ENCODE measurements at places on chromosomes 13 and 19. TPM values are rescaled to one million over a fixed set of nuclear protein-coding genes. Genes with fewer than 3 reads are reported as not detected.
A peak's percentile ranks its signal among the peaks of the same experiment; 100 is the strongest.

- no peak overlapping the region for H3K4me3 ChIP-seq
- H3K36me3 ChIP-seq: no peaks in the 10 kb centered on the region
- no peak for DNase-seq
- no peaks in the 10 kb centered on the region for H3K27me3 ChIP-seq
Measured at GRCh38 chr13:24574847-24575246, 62.3 kb upstream of the PARP4 start.

Gene SHFL
- total RNA-seq: 28.7 TPM

GRCh38 chr19:35703343-35703742, 1.0 kb upstream of the ZBTB32 start:
- H3K27ac ChIP-seq: no peak overlapping the region
- H3K27me3 ChIP-seq: peaks cover 3% of the 10 kb centered on the region
- H3K4me3 ChIP-seq: no peak overlapping the region
- no peak for DNase-seq
- no peaks in the 10 kb centered on the region for H3K36me3 ChIP-seq
- H3K4me1 ChIP-seq: peaks cover 3% of the 10 kb centered on the region

GRCh38 chr13:80140685-80141084, 200.2 kb downstream of the SPRY2 start:
- no peaks in the 10 kb centered on the region for H3K4me1 ChIP-seq
- H3K27me3 ChIP-seq: no peaks in the 10 kb centered on the region
- no peak overlapping the region for H3K4me3 ChIP-seq
- H3K27ac ChIP-seq: no peak overlapping the region
- DNase-seq: no peak

Gene HMGB1
- 394 TPM for total RNA-seq

DNA sequence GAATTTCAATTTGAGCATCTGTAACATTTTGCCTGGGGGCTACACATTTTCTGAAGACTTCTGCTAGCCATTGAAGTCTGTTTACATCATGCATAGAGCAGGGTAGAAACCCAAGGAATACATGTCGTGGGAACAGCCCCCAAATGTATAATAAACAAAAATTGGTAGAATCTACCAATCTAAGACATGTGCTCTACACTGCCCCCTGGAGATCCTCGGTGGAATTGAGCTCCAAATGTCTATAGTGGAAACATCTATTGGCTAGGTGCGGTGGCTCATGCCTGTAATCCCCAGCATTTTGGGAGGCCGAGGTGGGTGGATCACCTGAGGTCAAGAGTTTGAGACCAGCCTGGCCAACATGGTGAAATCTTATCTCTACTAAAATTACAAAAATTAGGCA, 57.3 kb downstream of the MBD3L2B start:
- DNase-seq: no peak
- no peak overlapping the region for H3K4me3 ChIP-seq
- no peaks in the 10 kb centered on the region for H3K4me1 ChIP-seq
- H3K36me3 ChIP-seq: no peaks in the 10 kb centered on the region

DNA sequence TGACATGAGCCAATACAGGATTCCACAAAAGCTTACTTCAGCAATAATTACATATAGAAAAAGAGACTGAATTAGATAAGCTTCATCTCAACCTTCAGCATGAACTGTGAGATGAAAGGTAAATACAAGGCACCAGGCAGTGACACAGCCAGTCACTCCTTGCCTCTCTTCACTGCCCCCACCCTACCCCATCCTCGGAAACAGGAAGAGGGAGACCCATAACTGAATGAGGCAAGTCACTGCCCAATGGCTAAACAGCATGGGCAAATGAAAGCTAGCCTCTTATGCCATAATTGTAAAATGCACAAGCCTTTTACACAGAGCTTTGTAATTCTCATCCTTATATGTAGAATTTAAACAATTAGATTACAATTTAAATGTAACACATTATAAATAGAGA, 1.7 kb downstream of the ZNF160 start:
- H3K27ac ChIP-seq: peak overlapping the region; percentile 99
- DNase-seq: peak; percentile 64
- no peaks in the 10 kb centered on the region for H3K36me3 ChIP-seq

Gene ZNF492
- not detected for total RNA-seq

DNA sequence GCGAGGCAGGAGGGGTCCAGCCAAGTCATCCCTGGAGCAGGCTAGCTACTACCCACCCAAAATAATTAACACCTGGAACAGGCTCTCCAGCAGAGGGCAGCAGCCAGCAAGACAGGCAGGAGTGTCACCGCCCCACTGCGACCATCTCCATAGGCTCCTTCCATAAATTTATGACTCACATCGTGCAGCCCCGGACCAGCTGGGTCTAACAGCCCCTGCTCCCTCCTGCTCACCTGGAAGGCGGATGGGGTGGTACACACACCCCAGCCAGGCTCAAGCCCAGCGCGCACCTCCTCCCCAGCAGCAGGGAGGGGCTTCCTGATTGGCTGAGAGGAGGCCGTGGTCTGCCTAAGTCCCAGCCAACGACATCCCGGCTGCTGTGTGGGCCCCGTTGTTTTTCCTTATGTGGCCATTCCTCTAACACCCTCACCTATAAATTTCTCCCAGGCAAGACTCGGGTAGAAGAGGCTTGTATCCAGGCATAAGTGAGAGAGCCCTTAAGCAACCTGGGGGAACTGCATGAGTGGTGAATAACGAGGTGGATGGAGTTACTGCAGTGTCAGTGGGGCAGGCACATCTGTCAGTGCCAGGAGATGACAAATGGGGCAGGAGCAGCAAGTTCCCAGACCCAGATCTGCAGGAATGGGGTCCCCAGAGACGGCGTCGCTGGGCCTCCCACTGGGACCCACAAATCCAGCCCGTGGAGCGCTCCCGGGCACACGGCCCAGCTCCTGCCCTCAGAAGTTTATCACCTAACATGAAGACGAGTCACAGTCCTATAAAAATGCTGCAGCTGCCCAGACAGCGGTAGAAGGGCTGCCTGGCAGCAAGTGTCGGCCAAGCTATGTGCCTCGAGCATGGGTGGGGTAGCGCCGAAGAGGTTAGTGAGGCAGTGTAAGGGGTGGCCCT, 43.1 kb downstream of the CEBPG start:
- H3K4me1 ChIP-seq: no peaks in the 10 kb centered on the region
- no peaks in the 10 kb centered on the region for H3K36me3 ChIP-seq
- DNase-seq: peak; percentile 84

Gene HSH2D
- total RNA-seq: 4.0 TPM

Gene MIER2
- total RNA-seq: 8.4 TPM

Gene FAM216B
- total RNA-seq: 0.80 TPM

Gene LYL1
- total RNA-seq: 0.47 TPM

Gene FBXO27
- 15.2 TPM for total RNA-seq

GRCh38 chr19:45250832-45251451, at the start of gene MARK4:
TSS of gene MARK4 (plus strand) at chr19:45251271. CDS start at chr19:45251589, 318 bp downstream.
- no peaks in the 10 kb centered on the region for H3K36me3 ChIP-seq
- H3K4me1 ChIP-seq: peaks cover 8% of the 10 kb centered on the region
- peak within 1 kb of the TSS; percentile 78 for H3K27ac ChIP-seq
- H3K27me3 ChIP-seq: no peaks in the 10 kb centered on the region
- H3K4me3 ChIP-seq: peak within 1 kb of the TSS; percentile 96

Gene LIPE
- 6.4 TPM for total RNA-seq

- no peaks in the 10 kb centered on the region for H3K36me3 ChIP-seq
- no peaks in the 10 kb centered on the region for H3K27me3 ChIP-seq
- H3K4me3 ChIP-seq: no peak overlapping the region
- no peaks in the 10 kb centered on the region for H3K4me1 ChIP-seq
- no peak overlapping the region for H3K27ac ChIP-seq
- DNase-seq: no peak
Measured at GRCh38 chr19:47854459-47854858, 4.6 kb upstream of the TPRX2 start.

DNA sequence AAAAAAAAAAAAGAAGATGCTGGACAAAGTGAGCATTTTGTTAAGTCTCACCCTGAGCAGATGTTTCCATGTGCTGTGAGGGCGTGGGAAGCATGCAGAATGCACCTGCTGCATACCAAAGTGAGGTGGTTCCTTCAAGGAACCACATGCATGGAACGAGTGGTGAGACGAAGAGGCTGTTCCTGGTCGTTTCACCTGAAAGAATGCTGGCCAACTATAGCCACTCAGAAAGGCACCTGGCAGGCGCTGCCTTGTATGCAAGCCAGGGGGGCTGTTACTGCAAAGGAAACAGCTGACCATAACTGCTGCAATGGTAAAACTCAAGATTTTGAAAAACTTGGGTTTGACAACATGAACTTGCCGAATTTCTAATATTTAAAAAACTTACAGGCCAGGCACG, 14.7 kb downstream of the MIER2 start:
- H3K4me1 ChIP-seq: peaks cover 2% of the 10 kb centered on the region
- H3K27me3 ChIP-seq: no peaks in the 10 kb centered on the region
- H3K27ac ChIP-seq: no peak overlapping the region
- no peak for DNase-seq
- H3K36me3 ChIP-seq: no peaks in the 10 kb centered on the region
- no peak overlapping the region for H3K4me3 ChIP-seq

Gene FFAR2
- total RNA-seq: 0.20 TPM

GRCh38 chr19:15265850-15266248, 33.6 kb upstream of the EPHX3 start:
- H3K36me3 ChIP-seq: no peaks in the 10 kb centered on the region
- peak overlapping the region; percentile 31 for H3K27ac ChIP-seq
- H3K4me1 ChIP-seq: peaks cover 11% of the 10 kb centered on the region

- H3K4me3 ChIP-seq: no peak overlapping the region
- H3K36me3 ChIP-seq: no peaks in the 10 kb centered on the region
- no peak for DNase-seq
- peaks cover 6% of the 10 kb centered on the region for H3K4me1 ChIP-seq
- H3K27ac ChIP-seq: peak overlapping the region; percentile 4
- H3K27me3 ChIP-seq: no peaks in the 10 kb centered on the region
Measured at GRCh38 chr13:101624210-101624922, 171.9 kb downstream of the ITGBL1 start.

- H3K4me3 ChIP-seq: no peak overlapping the region
- H3K27ac ChIP-seq: no peak overlapping the region
- DNase-seq: no peak
- no peaks in the 10 kb centered on the region for H3K27me3 ChIP-seq
- peaks cover 29% of the 10 kb centered on the region for H3K4me1 ChIP-seq
Measured at GRCh38 chr19:44806291-44806690, 2.6 kb upstream of the BCAM start.

GRCh38 chr13:111039735-111040134, 75.4 kb upstream of the ARHGEF7 start:
- H3K4me1 ChIP-seq: no peaks in the 10 kb centered on the region
- no peak overlapping the region for H3K27ac ChIP-seq
- H3K27me3 ChIP-seq: no peaks in the 10 kb centered on the region
- H3K4me3 ChIP-seq: no peak overlapping the region
- H3K36me3 ChIP-seq: no peaks in the 10 kb centered on the region

GRCh38 chr13:99316657-99317256, 9.6 kb upstream of the GPR183 start:
- H3K27ac ChIP-seq: no peak overlapping the region
- H3K4me1 ChIP-seq: no peaks in the 10 kb centered on the region
- no peaks in the 10 kb centered on the region for H3K27me3 ChIP-seq
- DNase-seq: no peak

Gene IFNL1
- not detected for total RNA-seq

DNA sequence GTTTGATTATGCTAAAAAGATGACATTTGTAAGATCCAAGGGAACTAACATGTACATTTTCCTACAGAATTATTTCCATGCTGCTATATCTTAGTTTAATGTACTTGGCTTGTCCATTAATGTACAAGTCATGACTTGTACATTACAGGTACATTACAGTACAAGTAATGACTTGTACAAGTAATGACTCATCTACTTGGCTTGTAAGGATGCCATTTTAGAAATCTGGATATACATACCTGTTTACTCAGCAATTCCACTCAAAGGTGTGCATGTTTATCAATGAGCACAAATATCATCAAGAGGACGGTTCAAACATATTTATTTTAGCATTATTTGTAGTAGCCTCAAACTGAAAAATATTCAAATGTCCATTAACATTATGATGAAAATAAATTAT, 87.0 kb upstream of the TRPC4 start:
- H3K27ac ChIP-seq: no peak overlapping the region
- H3K36me3 ChIP-seq: no peaks in the 10 kb centered on the region
- H3K4me1 ChIP-seq: no peaks in the 10 kb centered on the region
- H3K4me3 ChIP-seq: no peak overlapping the region

Gene FPR3
- total RNA-seq: not detected

Gene LACC1
- 11.1 TPM for total RNA-seq

DNA sequence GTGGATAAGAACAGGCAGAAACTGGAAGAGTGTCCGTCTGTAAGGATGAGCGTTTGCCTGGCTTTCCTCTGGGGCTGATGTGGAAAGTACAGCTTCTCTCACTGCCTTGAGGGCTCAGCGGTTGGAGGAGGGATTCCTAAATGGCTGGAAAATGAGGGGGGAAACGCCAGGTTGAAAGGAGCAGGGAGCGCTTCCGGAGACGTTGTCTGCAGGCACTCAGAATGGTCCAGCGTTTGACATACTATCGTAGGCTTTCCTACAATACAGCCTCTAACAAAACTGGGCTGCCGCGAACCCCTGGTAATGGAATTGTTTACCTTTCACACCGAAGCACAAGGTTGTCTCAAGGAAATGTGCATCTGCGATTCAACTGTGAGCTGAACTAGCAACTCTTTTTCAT, 39.9 kb downstream of the MRPL57 start:
- no peak for DNase-seq
- H3K27ac ChIP-seq: no peak overlapping the region
- no peaks in the 10 kb centered on the region for H3K4me1 ChIP-seq
- no peak overlapping the region for H3K4me3 ChIP-seq

Gene PSPN
- 2.4 TPM for total RNA-seq

GRCh38 chr13:36147330-36147729, 16.1 kb upstream of the DCLK1 start:
- no peak for DNase-seq
- no peaks in the 10 kb centered on the region for H3K4me1 ChIP-seq
- H3K4me3 ChIP-seq: no peak overlapping the region
- no peaks in the 10 kb centered on the region for H3K27me3 ChIP-seq
- no peak overlapping the region for H3K27ac ChIP-seq

DNA sequence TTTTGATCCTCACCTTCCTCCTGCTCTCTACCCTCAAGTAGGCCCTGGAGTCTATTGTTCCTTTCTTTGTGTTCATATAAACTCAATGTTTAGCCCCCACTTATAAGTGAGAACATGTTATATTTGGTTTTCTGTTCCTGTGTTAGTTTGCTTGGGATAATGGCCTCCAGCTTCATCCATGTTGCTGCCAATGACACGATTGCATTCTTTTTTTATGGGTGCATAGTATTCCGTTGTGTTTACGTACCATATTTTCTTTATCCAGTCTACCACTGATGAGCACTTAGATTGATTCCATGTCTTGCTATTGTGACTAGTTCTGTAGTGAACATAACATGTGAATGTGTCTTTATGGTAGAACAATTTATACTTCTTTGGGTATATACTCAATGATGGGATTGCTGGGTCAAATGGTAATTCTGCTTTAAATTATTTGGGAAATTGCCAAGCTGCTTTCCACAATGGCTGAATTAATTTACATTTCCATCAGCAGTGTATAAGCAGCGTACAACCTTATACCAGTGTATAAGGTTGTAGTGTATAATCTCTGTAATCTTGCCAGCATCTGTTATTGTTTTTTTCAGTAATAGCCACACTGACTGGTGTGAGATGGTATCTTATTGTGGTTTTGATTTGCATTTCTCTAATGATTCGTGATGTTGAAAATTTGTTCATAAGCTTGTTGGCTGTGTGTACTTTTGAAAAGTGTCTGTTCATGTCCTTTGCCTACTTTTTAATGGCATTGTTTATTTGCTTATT, 288.9 kb downstream of the KCNRG start:
- no peaks in the 10 kb centered on the region for H3K27me3 ChIP-seq
- H3K36me3 ChIP-seq: no peaks in the 10 kb centered on the region
- no peak for DNase-seq
- no peak overlapping the region for H3K4me3 ChIP-seq
- no peak overlapping the region for H3K27ac ChIP-seq
